ENCODE measurements at places on chromosomes 6 and 20.
A peak's percentile ranks its signal among the peaks of the same experiment; 100 is the strongest.

DNA sequence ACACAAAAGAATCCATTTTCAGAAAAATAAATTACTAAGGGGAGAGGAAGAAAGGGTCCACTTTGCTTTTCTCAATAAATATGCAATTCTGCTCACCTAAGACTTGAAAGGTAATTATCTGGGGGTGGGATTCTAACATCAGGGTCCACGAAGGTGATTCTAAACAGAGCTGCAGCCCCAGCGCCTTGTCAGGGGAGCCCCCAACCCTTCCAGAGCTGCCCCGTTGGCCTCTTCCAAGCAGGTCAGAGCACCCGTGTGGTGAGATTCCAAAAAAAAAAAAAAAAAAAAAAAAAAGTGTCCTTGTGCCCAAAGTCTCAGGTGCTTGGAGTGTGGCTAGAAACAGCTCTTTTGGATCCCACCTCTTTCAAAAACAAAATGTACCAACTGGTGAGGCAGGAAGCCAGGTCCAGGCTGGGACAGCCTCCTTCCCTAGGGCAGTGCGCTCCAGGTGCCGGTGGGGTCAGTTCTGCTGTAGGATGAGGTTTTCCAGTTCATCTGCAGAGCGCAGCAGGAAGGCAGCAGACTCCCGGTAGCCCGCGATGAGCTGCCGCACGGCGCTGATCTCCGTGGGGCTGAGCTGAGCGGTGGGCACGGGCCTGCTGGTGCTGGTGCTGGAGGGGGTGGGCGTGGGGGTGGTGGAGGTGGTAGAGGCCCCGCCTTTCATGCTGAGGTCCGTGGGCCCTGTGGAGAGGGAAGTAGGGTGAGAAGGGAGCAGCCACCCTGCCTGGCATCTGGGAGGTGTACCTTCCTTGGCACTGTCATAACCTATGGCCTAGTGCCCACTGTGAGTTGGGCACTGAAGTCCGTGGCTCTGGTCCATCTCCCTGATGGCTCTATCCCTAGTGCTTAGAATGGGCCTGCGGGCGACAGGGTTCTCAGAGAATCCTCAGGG, 89.3 kb downstream of the ASXL1 start:
- DNase-seq: no peak

- DNase-seq: no peak
These were observed 748.6 kb downstream of the TENT5A start for GRCh38 chr6:81003894-81004293.

- no peak for DNase-seq
These were observed 86.3 kb upstream of the IRAK1BP1 start for GRCh38 chr6:78781001-78781400.

- DNase-seq: no peak
These were observed 11.5 kb upstream of the MMP9 start for GRCh38 chr20:45997187-45997586.

DNA sequence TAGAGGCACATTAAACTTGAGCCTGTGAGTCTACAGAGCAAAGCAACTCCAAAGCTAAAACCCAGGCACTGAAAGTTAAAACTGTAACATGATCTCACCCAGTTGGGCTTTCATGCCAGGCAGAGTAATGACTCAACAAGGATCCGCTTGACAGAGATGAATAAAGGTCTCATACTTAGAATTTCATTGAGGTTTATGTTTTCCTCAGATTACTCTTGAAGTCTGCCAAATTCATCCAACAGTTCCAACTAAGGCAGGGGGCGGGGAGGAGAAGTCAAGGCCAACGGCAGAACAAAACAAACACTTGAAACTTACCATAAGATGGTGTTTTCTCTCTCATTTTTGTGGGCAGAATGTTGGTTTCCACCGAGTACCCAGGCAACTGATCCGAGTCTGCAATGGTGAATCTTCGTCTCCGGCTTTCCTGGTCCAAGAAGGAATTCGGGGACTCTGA, 54.0 kb upstream of the IPCEF1 start:
- DNase-seq: peak; percentile 97

DNA sequence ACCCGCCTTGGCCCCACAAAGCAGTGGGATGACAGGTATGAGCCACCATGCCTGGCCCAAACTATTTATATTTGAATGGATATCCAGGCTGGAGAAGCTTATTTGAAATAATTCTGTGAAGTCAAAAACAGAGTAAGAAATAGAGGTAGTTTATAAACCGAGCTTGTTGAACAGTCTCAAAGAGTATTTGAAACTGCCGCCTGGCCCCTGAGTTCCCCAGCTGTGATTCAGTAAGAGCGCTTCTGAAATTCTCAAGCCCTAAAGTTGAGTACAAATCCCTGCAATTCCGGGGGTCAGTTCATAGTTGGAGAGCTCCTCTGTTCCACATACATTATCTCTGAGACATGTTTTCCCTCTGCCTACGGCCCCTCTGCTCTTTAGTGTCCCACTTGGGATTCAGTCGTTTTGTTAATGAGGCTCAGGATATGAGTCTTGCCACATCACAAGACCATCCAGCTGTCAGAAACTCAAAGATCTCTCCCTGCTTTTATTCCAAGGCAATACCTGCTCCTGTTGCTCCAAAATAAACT, 127.8 kb downstream of the SOD2 start:
- no peak for DNase-seq

DNA sequence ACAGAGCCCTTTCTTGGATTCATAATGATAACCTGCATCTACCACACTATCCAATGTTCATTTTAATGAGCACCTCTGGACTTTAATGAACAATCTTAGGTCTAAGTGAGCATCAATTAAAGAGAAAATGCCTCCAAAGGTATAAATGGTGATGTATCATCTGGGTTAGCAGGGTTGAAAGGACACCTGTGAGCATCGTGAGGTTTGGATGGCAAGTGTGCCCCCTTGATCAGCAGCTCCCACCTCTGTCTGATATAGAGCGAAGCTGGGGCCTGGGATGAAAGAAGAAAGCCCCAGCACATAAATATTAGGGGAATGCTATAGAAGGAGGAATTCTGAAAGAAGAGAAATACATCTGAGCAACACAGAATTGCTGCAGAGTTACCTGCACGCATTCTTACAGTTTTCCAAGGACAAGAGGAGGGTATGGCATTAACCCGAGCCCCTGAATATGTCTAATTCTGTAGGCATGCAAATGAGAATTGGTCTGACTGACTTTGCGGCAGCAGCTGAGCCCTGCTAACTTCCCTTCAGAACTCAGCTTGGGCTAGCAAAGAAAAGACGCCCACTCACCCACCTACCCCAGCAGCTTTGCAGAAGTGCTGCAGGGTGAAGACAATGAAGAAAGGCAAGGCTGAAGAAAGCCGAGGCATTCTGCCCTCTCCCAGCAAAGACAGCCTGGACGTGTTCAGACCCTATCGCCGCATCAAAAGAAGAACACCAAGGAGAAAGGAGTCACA, 136.2 kb downstream of the GMPR start:
- DNase-seq: no peak
